ENCODE measurements at places on chromosomes 1 and 21.

DNA sequence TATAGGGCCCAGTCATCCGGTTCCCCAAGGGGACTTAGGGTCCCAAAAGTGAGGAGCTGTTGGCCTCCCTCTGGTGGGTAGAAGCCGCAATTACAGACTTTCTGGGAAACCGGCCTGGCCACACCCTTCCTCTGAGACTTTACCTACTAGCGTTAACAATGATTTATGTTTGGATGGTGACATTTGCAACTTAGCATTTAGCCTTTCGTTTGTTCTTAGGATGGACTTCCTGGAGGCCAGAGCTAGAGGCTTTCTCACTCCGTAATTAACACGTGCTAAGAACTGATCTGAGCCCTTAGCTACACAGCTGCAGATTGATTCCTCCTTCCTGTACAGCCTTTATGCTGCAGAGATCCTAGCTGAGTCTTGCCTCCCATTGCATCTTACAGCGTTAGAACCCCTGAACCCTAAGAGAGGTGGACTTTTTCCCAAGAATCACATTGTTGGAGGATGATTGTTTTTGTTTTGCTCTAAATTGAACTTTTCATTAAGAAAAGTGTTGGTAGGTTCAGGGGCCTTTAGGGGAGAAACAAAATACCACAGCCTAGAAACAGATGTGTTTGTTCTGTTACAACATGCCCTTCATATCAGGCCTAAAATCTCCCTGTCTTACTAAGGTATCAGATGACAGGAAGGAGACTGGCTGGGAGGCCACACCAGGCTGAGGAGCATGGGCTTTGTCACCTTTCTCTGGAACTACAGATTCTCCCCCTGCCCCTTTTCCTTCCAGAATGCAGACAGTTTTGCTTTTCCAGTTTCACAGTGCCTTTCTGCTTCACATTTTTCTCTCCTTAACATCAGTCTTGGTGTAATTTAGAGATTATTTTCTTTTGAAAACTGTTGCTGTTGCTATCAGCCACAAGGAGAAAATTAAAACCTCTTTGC, 1.9 kb downstream of the S100A11 start:
- DNase-seq: peak; percentile 90

GRCh38 chr1:30880678-30881318, 27.8 kb downstream of the SDC3 start:
- DNase-seq: no peak

GRCh38 chr1:207516729-207517128, 20.8 kb downstream of the CR1 start:
- DNase-seq: no peak

DNA sequence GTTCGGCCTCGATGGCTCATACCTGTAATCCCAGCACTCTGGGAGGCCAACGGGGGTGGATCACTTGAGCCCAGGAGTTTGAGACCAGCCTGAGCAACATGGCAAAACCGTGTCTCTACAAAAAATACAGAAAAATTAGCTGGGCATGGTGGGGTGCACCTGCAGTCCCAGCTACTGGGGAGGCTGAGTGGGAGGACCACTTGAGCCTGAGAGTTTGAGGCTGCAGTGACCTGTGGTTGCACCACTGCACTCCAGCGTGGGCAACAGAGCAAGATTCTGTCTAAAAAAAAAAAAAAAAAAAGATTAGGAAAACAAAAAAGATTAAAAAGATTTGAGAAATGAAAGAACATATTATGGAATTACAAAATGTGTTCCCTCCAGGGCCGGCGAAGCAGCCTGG, 18.4 kb upstream of the IFNAR2 start:
- DNase-seq: no peak

DNA sequence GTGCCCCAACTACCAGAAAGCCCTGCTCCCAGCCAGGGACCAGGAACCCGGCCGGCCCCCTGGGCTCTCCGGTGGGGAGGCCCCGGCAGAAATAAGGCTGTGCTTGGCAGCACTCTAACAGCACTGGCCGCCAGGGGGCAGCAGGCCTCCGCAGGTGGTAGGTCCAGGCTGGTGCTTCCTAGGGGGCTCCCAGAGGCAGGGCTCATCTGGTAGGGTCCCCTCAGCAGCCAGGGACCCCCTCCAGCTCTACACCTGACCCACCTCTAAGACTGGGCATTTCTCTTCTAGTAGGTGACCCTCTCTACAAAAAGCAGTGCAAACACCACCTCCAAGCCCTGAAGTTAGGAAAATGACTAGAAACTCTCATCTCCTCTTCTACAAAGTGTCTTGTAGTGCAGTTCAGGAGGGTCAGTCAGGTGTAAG, 85.6 kb downstream of the STUM start:
- DNase-seq: peak; percentile 88
